Activated T-cell treated with anti-CD3 and anti-CD28 coated beads for 4 hours (primary cell): ENCODE measurements at places on chromosomes 7 and 10.

DNA sequence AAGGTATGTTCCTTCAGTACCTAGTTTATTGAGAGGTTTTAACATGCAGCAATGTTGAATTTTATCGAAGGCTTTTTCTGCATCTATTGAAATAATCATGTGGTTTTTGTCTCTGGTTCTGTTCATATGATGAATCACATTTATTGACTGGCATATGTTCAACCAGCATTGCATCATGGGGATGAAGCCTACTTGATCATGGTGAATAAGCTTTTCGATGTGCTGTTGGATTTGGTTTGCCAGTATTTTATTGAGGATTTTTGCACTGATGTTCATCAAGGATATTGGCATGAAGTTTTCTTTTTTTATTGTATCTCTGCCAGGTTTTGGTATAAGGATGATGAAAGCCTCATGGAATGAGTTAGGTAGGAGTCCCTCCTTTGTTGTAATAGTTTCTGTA is 204.0 kb upstream of the GNAI1 start:
- no peak for DNase-seq

GRCh38 chr10:35561715-35562114 is 43.4 kb upstream of the GJD4 start:
- DNase-seq, result no peak

GRCh38 chr7:156127166-156128134 is 315.2 kb upstream of the SHH start:
- DNase-seq, result no peak

GRCh38 chr7:5314864-5315263 is 32.1 kb downstream of the SLC29A4 start:
- no peak for DNase-seq

- DNase-seq, result peak; percentile 23
Measured at GRCh38 chr7:6640246-6640721, 3.2 kb downstream of the ZNF316 start.

DNA sequence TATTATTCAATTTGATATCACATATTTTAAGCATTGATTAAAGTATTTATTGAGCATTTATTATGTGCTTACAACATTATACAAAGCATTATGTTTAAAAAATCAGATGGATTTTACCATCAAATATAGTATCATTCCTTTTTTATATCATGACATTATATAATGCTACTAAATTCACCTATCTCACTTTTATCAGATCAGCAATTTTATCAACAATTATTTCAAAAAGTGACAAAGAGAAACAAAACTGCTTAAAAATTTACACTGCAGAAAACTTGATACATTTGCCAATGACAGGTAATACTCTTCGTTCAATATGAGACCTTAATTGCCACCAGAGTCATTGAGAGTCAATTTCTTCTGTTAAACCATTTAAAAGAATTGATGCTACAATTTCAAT is 82.0 kb downstream of the CHCHD3 start:
- no peak for DNase-seq
